ENCODE measurements at places on chromosomes 6 and 20.

DNA sequence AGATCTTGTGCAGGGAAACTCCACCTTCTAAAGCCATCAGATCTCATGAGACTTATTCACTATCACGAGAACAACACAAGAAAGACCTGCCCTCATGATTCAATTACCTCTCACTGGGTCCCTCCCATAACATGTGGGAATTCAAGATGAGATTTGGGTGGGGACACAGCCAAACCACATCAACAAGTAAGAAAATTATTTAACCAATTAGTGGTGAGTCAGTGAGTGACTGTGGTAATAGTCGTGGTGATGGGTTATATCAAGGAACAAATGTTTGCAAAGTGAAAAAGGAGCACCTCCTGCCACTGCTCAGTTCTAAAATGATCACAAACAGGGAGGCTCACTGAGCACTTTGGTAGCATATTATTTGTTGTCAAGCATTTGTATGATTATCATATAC, 20.6 kb downstream of the EPM2A start:
- DNase-seq, result no peak

DNA sequence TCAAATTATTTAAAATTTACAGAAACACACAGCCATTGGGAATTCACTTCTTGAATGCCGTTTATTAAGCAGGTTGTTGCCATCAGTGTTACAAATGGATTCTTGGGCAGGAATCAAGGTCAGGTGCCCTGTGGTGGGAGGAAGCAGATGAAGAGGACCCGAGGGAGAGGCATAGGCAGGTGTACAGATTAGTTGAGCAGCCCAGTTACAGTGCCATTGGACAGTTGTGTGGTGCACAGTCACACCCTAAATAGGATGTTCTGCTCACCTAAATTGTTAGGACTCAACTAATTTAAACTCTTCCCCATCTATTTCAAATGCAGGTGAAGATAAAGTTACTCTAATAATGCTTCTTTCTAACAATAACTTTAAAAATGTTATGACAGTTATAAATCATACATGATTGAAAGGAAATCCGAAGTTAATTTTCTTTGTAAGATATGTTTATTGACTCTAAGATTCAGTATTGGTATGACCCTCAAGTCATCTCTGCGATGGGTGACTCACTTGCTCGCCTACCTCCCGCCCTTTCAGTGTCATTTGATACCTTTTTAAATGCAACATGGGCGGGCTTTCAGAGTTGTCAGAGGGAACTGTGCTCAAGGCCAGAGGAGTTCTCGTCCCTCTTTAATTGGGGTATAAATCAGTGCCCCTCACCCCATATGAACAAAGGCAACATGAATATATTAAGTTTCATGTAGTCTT, 35.1 kb downstream of the DSE start:
- no peak for DNase-seq

DNA sequence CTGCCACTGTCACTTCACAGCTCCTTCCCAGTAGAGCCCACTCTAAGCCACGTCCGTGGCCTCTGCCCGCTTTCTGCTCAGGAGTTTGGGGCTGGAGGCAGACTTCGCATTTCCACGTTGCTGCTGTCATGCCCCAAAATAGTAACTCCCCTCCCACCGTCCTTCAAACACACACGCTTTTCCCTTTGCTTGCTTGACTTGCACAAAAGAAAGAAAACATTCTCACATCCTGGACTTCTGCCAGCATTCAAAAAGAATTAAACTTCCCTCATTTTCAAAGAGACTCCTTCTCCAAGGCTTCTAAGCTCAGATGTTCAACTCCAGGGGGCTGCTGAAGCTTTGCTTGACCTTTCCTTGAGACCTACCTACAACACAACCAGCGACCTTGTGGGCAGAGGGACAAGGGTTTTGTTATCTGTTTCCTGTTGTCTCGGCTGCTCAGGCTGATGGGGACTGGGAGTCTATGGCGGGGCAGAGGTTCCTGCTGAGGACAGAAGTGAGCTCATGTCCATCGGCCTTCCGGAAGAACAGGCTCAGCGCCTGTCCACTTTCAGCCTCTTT, 263.8 kb upstream of the FOXQ1 start:
- no peak for DNase-seq

- DNase-seq, result no peak
Measured at GRCh38 chr6:95321126-95321525, 256.2 kb upstream of the MANEA start.

- DNase-seq, result no peak
Measured at GRCh38 chr6:160742090-160742489, 40.0 kb downstream of the PLG start.

GRCh38 chr6:47865206-47865605, 83.4 kb downstream of the OPN5 start:
- no peak for DNase-seq

- no peak for DNase-seq
Measured at GRCh38 chr6:134585517-134585873, 267.6 kb upstream of the SGK1 start.

DNA sequence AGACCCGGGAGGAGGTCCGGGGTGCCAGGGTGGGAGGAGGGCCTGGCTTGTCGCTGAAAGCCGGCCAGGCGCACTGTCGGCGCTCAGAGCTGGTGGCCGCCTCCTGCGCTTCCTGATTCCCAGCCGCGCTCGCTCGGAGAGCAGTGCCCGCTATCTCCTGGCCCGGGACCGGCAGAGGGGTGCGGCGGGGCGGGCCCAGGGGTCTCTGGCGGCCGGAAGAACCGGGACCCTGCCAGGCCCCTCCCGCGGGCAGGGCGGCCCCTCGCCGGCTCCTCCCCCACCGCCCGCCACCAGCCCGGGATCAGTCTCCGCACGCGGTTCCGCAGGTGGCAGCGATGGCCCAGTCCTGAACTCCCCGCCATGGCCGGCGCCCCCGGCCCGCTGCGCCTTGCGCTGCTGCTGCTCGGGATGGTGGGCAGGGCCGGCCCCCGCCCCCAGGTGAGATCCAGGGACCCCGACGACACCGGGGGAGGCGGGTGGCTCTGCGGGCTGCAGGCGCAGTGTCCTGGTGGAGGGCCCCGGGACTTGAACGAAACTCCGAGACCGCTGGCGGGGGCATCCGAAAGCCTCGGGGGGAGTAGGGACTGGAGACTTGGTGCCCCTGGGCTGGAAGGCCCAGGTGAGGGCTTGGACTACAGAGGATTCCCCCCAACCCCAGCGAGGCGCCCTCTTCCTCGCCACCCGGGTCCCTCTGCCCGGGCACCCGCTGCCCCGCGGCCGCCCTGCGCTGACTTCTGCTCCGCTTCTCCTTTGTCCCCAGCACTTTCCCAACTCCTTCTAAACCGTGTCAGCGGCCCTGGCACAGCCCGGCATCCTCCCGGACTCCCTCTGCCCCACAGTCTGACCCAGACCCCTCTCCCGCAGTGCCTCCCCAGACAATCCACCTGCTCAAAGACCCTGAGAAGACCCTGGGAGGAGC, at the start of gene GLP1R:
GLP1R (plus strand) TSS at position 301 of the 919 bp plus-strand sequence; CDS start at position 361, 60 bp downstream.
- no peak for DNase-seq

DNA sequence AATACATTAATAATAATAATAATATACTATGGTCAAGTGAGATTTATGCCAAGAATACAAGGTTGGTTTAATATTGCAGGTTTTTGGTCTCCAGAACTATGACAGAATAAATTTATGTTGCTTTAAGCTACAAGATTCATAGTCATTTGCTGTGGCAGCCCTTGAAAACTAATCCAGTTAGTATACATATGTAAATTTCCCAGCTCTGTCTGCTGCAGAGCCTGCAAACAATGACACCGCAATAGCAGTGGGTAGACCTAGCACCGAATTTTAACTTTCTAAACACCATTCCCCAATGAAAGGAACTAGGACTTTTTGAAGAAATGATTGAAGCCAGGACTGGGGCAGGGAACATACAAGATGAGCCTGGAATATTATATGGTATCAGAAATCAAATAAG, 647.7 kb upstream of the NRSN1 start:
- no peak for DNase-seq

GRCh38 chr6:50353603-50354002, 303.9 kb upstream of the DEFB112 start:
- no peak for DNase-seq

DNA sequence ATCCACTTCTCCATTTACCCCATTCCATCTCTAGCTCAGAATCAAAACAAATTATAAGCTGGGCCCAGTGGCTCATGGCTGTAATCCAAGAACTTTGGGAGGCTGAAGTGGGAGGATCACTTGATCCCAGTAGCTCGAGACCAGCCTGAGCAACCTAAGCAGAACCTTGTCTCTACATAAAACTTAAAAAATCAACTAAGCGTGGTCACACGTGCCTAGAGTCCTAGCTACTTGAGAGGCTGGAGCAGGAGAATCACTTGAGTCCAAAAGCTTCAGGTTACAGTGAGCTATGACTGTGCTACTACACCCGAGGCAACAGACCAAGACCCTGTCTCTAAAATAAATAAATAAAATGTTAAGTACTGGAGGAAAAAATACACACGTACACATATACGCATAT, 74.7 kb upstream of the RUNX2 start:
- no peak for DNase-seq

DNA sequence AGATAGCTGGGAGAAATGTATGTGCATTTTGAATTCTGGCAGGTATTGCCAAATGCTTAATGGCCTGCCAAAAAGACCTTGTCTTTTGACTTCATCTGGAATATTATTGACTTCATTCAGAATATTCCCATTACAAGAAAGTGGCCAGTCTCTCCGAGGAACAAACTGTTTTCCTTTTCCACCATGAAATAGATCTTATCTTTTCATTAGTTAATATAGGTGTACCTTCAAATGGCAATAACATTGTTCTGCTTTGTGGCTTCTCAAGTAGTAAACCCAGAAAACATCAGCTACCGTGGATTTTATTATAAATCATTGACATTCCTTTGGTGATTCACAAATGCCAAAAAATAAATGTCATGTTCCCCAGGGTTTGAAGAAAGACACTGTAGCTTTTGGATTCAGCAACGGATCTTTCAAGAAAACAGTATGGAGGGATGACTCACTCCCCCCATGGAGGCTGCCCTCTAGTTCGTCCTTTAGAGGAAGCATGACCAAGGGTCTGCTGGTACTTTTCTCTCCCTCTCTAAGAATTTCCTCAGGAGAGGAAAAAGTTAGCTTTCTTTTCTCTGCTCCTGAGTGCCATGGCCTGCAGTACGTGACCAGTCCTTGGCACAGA, 1.1 kb upstream of the RNF182 start:
- peak; percentile 23 for DNase-seq

All from BJ (cell line).